ENCODE measurements at places on chromosomes 5 and 9.

- no peak for DNase-seq
These were observed 576.5 kb downstream of the TLE1 start for GRCh38 chr9:81112627-81113452.

DNA sequence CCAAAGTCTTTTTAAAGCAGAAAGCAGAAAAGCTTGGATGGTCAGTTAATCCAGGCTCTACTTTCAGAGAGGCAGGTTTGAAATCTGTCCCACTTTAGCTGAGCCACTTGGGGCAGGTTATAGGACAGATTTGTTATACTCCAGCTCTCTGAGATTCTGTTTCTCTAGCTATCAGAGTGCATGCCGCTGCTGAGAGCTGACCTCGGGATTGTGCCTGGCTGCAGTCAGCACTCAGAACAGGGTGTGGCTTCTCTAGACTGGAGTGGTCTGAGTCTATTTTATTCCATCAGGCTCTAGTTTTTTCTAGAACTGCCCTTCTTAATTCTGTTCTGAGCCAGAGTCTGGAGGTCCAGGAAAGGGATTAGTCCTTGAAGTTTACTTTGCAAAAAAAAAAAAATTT, 67.7 kb downstream of the NDFIP1 start:
- no peak for DNase-seq

DNA sequence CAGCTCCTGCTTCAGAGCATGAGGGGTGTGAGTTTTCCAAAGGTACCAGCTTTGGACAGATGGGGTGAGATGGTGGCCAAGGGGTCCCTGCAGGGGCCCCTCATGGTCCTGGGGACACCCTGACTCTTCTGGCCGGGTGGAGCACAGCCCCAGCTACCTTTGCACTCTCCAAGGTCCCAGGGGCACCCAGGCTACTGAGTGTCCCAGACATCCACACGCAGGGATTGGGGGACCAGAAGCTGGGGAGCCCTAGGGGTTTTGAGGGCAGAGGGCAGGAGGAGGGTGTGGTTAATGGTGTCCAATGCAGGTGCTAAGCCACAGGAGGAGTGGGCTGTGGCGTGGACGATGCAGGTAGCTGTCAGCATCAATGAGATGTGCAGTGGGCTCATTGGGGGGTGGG, 16.0 kb upstream of the CLPTM1L start:
- DNase-seq, result no peak

GRCh38 chr9:75851917-75852316, 38.6 kb upstream of the PCSK5 start:
- DNase-seq, result no peak

GRCh38 chr5:93358176-93358575, 222.8 kb downstream of the NR2F1-AS1 start:
- no peak for DNase-seq

DNA sequence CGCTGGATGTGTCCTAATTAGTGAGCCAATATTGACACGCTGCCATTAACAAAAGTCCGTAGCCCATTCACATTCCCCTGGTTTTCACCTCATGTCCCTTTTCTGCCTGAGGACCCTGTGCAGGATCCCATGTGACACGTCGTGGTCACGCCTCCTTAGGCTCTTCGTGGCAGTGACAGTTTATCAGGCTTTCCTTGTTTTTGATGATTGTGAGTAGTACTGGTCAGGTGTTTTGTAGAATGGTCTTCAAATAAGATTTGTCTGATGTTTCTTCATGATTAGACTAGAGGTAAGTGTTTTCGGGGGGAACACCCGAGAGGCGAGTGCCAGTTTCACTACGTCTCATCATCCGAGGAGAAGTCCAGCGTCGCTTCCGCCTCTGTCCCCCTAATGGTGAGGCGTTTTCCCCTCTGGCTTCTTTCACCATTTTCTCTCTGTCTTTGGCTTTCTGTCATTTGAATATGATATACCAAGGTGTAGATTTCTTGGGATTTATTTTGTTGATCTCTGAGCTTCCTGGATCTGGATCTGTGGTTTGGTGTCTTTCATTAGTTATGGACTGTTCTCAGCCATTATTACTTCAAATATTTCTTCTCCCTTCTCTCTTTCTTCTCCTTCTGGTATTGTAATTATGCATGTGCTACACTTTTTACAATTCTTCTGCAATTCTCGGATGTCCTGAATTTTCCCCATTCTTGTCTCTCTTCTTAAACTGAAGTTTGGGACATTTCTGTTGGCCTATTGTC, 57.3 kb downstream of the TRIP13 start:
- no peak for DNase-seq

DNA sequence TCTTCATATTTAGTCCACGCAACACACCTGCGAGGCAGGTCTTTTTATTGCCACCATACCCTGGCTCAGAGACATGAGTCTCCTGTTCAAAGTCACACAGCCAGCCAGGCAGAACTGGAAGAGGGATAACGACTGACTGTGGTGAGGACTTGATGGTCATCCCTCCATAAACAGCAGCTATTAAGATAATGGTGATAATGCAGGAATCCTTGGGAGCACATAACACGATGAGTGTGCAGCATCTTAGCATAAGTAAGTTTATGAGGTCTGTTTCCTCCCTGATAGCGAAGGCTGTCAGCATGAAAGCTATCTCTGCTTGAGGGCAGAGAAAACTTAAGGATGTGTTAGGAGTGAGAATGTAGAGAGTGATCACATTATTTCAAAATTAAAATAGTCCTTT, 30.9 kb downstream of the KCTD16 start:
- DNase-seq, result no peak

DNA sequence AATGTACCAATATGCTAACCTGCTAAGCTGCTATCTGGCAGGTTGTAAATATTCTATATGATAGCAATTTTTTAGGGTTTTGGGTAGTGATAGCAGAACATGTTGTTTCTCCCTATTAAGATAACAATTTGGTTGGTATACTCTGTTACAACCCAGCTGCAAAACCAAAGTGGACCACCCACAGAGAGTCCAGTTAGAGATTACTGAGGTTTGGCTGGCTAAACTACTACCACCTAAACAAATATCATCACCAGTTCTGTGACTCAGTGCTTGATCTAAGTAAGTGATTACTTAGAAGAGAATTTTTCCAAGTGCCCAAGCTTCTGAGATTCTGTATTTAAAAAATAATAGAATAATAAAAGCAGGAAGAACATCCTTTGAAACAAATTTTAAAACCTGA, 72.3 kb downstream of the XRCC4 start:
- no peak for DNase-seq

- no peak for DNase-seq
These were observed 14.0 kb downstream of the CCDC187 start for GRCh38 chr9:136289651-136290507.

DNA sequence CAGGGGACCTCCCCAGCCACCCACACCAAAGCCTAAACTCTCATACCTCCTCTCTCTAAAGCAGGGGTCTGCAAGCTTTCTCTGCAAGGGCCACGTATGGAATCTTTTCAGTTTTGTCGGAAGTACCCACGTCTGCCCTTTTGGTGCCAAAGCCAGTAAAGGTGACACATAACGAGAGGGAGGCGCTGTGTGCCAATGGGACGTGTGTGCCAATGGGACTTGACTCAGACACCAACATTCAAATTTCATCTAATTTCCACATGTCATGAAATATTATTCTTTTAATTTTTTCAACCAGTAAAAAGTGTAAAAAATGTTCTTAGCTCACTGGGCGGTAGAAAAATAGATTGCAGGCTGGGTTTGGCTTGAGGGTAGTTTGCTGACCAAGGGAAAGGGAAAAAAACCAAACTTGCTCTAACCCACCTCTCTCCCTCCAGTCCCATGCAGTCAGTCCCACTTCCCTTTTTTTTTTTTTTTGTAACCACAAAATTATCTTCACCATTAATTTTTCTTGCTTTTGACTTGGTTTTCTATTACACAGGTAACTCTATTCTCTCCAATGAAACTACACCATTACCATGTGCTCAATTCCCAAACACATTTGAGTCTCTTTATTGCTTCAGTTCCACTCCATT, 25.5 kb downstream of the OR2V1 start:
- no peak for DNase-seq

GRCh38 chr5:133706506-133707430, 94.4 kb upstream of the FSTL4 start:
- DNase-seq, result no peak

- no peak for DNase-seq
These were observed 40.1 kb downstream of the MLLT3 start for GRCh38 chr9:20582150-20582549.

DNA sequence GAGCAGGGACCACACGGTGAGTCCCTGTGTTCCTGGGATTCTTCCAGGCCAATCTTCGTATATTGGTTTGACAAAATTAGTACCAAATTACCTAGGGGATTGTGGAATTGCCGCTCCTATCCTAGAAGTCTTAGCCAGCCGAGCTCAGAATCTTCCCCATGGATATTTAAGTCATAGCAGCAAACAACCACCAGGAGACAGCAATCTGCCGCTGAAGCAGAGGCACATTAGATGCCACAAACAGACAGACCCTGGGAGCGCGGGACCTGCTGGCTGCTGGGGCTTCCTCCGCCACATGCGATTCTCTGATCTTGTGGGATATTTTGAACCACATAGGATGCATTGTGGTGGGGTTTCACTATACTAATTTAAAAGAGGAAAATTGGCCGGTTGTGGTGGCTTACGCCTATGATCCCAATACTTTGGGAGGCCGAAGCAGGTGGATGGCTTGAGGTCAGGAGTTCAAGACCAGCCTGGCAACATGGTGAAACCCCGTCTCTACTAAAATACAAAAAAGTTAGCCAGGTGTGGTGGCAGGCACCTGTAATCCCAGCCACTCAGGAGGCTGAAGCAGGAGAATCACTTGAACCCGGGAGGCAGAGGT, 31.7 kb upstream of the ZBTB43 start:
- no peak for DNase-seq

- no peak for DNase-seq
These were observed 40.1 kb downstream of the MACIR start for GRCh38 chr5:103298607-103299188.

- DNase-seq, result no peak
These were observed 29.4 kb downstream of the PNPLA7 start for GRCh38 chr9:137520614-137521404.

DNA sequence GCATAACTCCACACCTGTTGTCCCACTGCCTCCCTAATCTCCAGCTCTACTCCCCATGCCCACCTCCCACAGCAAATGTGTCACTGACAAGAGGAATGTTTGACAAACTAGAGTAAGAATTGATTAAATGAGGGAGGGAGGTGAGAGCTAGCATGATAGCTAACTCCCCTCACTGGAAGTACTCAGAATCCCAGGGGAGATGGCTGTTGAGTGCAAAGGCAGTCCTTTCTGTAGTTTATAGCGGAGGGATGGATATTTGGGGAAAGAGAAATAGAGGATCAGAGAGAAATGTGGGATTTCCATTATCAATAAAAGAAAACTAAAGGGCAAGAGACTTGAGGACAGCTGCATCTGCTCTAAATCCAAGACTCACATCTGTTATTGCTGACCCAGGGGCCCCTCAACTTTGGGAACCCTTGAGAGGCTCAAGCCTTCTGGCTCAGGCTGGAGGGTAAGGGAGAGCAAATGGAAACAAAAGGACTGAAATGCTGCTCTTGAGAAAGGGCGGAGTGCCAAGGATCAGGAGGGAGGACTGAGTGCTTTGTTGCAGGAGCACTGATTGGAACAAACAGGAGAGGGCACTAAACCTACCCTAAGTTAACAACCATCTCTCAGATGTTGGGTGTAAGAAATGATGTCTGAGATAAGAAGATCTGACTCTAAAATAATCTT, 372.1 kb downstream of the NTRK2 start:
- no peak for DNase-seq

Measured in stimulated activated CD8-positive, alpha-beta memory T cell treated with anti-CD3 and anti-CD28 coated beads, Interleukin-4, amount 100 ng/mL, for 4 hours (primary cell).